ENCODE measurements at places on chromosomes 6 and 20. TPM values are rescaled to one million over a fixed set of nuclear protein-coding genes. Genes with fewer than 3 reads are reported as not detected.

The NKAIN4 gene
- total RNA-seq = 0.05 TPM

The SERAC1 gene
- 2.6 TPM for total RNA-seq

The GPX5 gene
- not detected for total RNA-seq

The L3MBTL1 gene
- 2.6 TPM for total RNA-seq

DNA sequence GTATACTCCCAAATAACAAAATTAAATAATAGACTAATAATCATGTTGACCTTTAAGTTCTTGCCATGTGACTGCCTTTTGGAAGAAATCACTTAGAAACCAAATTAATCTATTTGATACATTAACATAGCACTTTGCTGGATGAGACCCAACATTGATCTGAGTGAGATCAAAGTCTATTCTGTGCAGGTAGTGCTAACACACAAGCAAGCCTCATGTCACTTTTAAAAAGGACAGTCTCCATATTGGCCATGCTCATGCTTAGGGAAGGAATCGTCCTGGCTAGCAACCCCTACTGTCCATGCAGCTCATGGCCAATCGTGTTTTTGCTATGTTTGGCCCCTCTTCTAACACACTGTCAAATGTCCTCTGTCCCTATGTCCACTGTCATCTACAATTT, 35.8 kb upstream of the RNF217 start:
- no peak for DNase-seq

DNA sequence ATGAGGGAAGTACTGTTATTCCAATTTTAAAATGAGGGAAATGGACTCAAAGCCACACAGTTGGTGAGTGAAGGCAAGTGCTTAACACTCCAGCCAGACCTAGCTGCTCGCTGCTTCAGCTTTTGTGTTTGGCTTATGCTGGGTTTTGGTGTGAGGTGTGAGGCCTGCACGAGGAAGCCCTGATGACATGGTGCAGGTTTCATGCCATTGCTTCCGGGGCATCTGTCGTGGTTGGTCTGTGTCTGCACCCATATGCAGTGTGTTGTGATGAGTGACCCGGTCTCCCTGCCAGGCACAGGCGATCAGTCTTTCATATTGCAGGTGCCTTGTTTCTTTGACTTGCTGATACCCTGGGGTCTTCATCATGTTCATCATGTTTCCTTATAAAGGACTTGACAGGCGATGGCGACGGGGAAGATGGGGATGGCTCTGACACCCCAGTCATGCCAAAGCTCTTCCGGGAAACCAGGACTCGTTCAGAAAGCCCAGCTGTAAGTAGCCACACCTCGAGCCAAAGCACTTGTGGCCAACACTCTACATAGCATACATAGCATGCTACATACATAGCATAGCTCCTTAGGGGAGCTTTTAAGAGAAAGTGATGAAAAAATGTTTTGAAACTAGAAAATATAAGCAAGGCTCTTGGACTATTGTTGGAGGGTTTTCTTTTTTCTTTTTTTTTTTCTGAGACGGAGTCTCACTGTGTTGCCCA, 22.3 kb downstream of the DNMT3B start:
- DNase-seq = no peak

DNA sequence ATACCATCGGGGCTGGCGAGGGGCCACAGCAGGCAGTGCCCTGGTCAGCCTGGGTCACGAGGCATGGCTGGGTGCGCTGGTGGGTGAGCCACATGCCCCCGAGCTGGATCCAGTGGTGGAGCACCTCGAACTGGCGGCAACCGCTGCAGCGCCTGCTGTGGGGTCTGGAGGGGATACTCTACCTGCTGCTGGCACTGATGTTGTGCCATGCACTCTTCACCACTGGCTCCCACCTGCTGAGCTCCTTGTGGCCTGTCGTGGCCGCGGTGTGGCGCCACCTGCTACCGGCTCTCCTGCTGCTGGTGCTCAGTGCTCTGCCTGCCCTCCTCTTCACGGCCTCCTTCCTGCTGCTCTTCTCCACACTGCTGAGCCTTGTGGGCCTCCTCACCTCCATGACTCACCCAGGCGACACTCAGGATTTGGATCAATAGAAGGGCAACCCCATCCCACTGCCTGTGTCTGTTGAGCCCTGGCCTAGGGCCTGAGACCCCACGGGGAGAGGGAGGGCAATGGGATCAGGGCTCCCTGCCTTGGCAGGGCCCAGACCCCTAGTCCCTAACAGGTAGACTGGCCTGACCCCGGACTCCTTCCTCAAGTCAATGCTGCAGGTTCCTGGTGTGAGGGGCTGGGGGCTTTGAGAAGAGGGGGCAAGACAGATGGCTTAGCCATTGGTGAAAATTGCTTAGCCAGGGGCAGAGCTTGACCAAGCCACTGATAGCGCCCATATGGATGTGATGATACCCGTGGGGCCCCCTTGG, 598 bp downstream of the TMEM239 start:
- no peak for DNase-seq

DNA sequence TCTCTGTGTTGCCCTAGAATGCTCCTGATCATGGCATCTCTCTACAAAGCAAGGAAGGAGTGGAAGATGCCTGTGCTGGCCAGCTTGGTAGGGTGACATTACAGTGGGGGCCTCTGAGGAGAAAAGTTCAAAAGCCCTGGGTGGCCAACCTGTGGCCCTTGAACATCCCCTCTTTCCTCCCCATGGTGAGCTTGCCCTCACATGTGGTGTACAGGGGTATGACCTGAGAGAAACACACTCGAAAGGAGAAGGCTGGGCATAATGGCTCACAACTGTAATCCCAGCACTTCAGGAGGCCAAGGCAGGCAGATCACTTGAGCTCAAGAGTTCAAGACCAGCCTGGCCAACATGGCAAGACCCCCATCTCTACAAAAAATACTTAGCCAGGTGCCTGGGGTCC, 36.6 kb upstream of the SCAF8 start:
- DNase-seq = no peak

DNA sequence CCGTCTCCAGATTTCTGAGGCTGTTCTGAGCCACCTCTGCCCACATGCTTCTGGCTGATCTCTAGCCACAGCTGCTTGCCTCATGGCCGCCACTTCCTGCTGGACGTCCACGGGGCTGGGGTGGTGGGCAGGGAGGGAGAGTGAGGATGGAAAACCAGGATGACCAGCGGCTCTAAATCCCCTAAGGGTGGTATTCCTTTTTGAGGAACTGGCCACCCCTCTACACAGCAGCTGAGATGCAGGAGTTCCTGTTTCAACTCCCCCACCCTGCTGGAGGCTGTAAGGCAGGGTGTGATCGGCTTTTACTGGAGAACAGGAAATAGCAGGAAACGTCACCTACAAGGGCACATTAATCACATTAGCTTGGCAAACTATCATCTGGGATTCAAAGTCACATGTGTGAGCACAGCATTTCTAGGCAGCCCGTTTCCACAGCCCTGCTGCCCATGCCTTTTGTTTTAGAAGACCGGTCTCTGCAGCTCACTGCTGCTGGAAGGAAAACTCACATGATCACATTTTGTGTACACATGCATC, 181.6 kb upstream of the ECI2 start:
- no peak for DNase-seq

GRCh38 chr6:157244175-157244574, 79.1 kb downstream of the TMEM242 start:
- no peak for DNase-seq

Data from liver (tissue), 10 donors.